Smooth muscle cell of bladder (primary cell): ENCODE measurements at places on chromosomes 1 and 21. TPM values are rescaled to one million over a fixed set of nuclear protein-coding genes. Genes with fewer than 3 reads are reported as not detected.

TSPAN2 gene
- 3.5 and 34.8 TPM in 2 replicates for total RNA-seq

INAVA gene
- total RNA-seq = under 0.01 and 0.18 TPM in 2 replicates

SLC35F3 gene
- total RNA-seq = 0.09 and 0.71 TPM in 2 replicates

JMJD4 gene
- total RNA-seq = 32.0 and 37.2 TPM in 2 replicates

ANKRD65 gene
- total RNA-seq = 0.28 and 0.46 TPM in 2 replicates

CD2 gene
- not detected in 2 replicates for total RNA-seq

HSD3B1 gene
- total RNA-seq = not detected in 2 replicates

NOTCH2NLA gene
- total RNA-seq = 61.2 and 84.1 TPM in 2 replicates

SORT1 gene
- 3.3 and 4.7 TPM in 2 replicates for total RNA-seq

LENEP gene
- 0.18 and 0.28 TPM in 2 replicates for total RNA-seq

IL20 gene
- 0.14 TPM in 1 of 2 replicates, not detected in the other for total RNA-seq

NCAM2 gene
- total RNA-seq = 1.8 and 9.6 TPM in 2 replicates

ERO1B gene
- 2.3 and 3.5 TPM in 2 replicates for total RNA-seq

CELA2B gene
- 0.18 and 0.28 TPM in 2 replicates for total RNA-seq

ERICH3 gene
- total RNA-seq = not detected in 2 replicates

SYT11 gene
- 35.4 and 37.9 TPM in 2 replicates for total RNA-seq

CDA gene
- total RNA-seq = 0.37 and 0.85 TPM in 2 replicates

PAPPA2 gene
- total RNA-seq = 3.8 and 9.3 TPM in 2 replicates

CLCNKB gene
- 0.09 and 0.14 TPM in 2 replicates for total RNA-seq

SYT14 gene
- 0.65 and 1.8 TPM in 2 replicates for total RNA-seq

ATF6 gene
- 22.0 and 23.2 TPM in 2 replicates for total RNA-seq

SLAMF9 gene
- 0.28 and 0.46 TPM in 2 replicates for total RNA-seq

FAM89A gene
- total RNA-seq = 8.4 and 11.2 TPM in 2 replicates

HES3 gene
- total RNA-seq = not detected in 2 replicates

ANGPTL7 gene
- 0.09 and 0.28 TPM in 2 replicates for total RNA-seq

LCE3D gene
- total RNA-seq = not detected in 2 replicates

RORC gene
- total RNA-seq = under 0.01 TPM in 1 of 2 replicates, not detected in the other

THEM5 gene
- not detected in 2 replicates for total RNA-seq

RBBP5 gene
- 14.8 and 20.4 TPM in 2 replicates for total RNA-seq

NEK2 gene
- 2.1 and 2.9 TPM in 2 replicates for total RNA-seq

RNU1-1 gene
- 3,030 and 4,050 TPM in 2 replicates for total RNA-seq

C1QA gene
- total RNA-seq = not detected in 2 replicates

PSRC1 gene
- 1.8 and 2.3 TPM in 2 replicates for total RNA-seq

CCDC185 gene
- not detected in 2 replicates for total RNA-seq

BGLAP gene
- 0.09 and 0.14 TPM in 2 replicates for total RNA-seq

SAMSN1 gene
- 0.09 TPM in 1 of 2 replicates, not detected in the other for total RNA-seq

GNPAT gene
- total RNA-seq = 42.7 and 51.0 TPM in 2 replicates

PTAFR gene
- total RNA-seq = not detected in 2 replicates

VSIG8 gene
- total RNA-seq = not detected in 2 replicates

FLG gene
- total RNA-seq = under 0.01 TPM in 2 replicates

OR2AK2 gene
- not detected in 2 replicates for total RNA-seq

C1orf116 gene
- under 0.01 TPM in 1 of 2 replicates, not detected in the other for total RNA-seq

LHX8 gene
- total RNA-seq = 1.00 TPM in 1 of 2 replicates, not detected in the other

POU3F1 gene
- total RNA-seq = not detected in 2 replicates

MEX3A gene
- total RNA-seq = 1.3 and 1.6 TPM in 2 replicates

TCHH gene
- total RNA-seq = under 0.01 TPM in 2 replicates

RAB25 gene
- total RNA-seq = not detected in 2 replicates

ST6GALNAC3 gene
- 1.7 and 5.3 TPM in 2 replicates for total RNA-seq
